ENCODE measurements at places on chromosomes 12 and 14.

DNA sequence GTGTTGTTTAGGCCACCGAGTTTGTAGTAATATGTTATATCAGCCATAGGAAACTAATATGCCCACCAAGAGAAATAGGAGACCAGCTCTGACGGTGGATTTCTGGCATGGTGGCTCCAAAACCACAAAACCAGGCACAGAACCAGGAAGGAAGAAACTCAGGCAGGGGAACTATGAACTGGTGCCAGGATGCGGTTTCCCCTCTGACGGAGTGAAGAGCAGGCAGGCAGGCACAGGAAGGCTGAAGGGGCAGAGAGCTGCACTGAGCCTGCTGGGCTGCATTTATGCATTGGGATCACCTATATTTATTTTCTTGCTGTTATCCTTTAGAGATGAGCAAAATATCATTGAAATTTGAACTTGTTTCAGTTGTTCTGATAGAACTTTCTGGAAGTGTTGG lies 479.4 kb downstream of the VRK1 start:
- DNase-seq: no peak

DNA sequence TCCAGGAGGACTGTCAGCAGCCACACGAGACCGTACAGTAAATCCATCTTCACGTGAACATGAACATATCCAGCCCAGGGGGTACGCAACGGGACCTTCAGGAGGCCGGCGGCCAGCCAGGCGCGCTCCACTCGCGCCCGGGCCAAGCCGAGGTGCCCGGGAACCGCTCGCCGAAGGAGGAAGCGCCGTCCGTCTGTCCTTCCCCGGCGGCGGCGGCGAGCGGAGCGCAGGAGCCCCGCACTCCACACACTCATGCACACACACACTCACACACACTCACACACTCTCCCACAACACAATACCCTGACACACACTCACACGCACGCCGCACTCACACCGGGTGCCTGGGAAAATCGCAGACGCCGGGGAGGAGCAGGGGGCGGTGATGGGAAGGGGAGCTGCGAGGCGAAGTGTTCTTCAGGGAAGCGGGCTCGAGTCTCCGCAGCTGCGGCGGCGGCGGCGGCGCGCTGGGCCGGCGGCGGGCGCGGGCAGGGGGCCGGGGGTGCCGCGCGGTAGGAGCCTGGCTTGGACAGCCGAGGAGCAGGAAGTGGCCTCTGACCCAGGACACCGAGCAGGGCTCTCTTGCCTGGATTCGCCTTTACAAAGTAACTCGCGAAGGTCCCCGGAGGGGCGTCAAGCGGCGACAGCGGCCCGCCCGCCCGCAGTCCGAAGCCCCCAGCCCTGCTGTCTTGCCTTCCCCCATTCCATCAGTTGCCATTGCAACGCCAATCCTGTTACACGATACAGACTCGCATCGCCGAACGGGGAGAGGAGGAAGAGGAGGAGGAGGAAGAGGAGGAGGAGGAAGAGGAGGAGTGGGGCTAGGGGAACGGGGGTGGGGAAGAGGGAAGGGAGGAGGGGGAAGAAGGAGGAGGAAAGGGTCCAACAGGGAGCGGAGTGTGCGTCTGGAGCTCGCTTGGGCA lies 601 bp downstream of the MDGA2 start:
- no peak for DNase-seq

- no peak for DNase-seq
These were observed 281.1 kb upstream of the AMIGO2 start for GRCh38 chr12:47360771-47361388.

- no peak for DNase-seq
These were observed 28.4 kb upstream of the TOMM20L start for GRCh38 chr14:58367296-58367695.

DNA sequence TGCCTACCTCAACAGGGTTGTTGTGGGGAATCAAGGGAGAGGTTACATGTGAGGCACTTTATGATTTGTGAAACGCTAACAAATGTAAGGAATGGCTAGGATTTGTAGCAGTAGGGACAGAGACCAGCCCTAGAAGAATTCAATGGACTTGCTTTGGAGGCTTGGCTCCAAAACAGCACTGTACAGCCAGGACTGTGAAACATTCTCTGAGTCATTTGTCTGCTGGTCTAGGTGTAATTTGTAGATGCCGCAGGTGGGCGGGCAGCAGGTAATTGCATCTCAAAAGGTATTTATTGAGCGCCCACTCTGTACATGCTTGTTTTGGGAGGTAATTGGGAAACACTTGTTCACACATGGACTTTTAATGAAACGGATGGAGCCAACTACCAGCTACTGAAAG lies 11.4 kb downstream of the SLC7A8 start:
- DNase-seq: no peak

- DNase-seq: no peak
These were observed 5.5 kb upstream of the SERPINA11 start for GRCh38 chr14:94458096-94458495.

DNA sequence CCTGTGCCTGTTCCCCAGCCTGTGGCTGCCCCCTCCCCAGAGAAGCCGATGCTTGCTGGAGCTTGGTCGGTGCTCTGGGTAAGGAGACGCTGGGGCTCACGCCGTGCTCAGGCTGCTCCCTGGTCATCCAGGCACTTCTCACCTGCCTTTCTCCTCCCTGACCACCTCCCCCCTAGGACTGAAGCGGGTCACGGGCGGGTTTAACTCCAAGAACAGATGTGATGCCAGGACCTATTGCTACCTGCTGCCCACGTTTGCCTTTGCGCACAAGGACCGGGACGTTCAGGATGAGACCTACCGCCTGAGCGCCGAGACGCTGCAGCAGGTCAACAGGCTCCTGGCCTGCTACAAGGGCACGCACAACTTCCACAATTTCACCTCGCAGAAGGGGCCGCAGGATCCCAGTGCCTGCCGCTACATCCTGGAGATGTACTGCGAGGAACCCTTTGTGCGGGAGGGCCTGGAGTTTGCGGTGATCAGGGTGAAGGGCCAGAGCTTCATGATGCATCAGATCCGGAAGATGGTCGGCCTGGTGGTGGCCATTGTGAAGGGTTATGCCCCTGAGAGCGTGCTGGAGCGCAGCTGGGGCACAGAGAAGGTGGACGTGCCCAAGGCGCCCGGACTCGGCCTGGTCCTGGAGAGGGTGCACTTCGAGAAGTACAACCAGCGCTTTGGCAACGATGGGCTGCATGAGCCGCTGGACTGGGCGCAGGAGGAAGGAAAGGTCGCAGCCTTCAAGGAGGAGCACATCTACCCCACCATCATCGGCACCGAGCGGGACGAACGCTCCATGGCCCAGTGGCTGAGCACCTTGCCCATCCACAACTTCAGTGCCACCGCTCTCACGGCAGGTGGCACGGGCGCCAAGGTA lies 8.4 kb upstream of the EP400 start:
- no peak for DNase-seq

GRCh38 chr12:96471368-96472050 lies 17.9 kb upstream of the CFAP54 start:
- no peak for DNase-seq

- no peak for DNase-seq
These were observed 88.8 kb downstream of the CHGA start for GRCh38 chr14:93011650-93012325.

DNA sequence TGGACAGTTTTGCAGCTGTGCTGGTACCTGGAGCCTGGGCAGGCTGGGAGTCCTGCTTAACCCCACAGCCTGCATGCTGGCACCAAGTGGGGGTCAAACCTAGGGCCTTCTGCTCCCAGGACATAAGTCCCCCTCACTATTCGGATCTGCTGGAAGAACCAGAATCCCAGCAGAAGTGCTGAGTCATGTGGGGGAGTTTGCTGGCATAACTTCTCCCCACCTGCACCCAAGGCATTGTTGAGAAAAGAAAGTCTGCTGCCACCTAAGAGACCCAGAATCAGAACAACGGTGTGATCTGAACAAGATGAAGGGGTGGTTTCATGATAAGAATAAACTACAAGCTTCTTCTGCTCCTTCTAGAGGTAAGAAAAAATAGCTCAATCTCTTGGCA lies 102.7 kb downstream of the RBM19 start:
- DNase-seq: no peak

DNA sequence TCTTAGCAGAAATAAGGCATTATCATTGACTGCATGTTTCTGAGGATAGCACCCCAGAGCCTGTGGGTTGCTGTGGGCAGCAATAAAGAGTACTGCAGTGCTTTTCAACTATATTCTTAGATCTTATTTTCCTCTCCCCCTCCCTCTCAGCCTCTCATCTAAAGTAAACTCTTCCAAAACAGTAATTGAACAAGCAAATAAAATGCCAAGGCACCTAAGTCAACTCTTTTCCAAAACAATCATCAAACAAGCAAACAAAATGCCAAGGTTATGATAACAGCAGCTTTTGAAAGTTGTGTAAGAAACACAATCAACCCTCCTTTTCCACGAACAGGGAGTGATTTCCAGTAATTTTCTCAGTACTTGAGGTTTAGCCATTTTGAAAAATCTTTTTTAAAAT lies 1542.6 kb downstream of the AACS start:
- DNase-seq: no peak

- no peak for DNase-seq
These were observed 49.7 kb downstream of the DDX51 start for GRCh38 chr12:132094269-132094891.

DNA sequence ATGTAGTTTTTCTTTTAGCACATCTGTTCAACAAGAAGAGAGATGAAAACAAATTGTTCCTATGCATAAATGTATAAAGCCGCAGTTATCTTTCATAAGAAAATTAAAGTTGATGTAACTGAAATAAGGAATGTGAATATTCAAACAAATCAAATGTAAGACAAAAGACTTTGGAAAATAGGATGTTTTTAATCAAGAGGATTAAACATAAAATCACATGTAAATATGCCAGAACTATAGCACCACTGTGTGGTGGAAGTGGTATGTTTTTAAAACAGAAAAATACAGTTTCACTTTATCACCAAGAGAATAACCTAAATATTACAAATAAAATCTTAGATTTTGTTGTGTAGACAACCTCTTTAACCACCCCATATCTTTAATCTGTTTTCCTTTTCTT lies 40.4 kb downstream of the CAPS2 start:
- no peak for DNase-seq

DNA sequence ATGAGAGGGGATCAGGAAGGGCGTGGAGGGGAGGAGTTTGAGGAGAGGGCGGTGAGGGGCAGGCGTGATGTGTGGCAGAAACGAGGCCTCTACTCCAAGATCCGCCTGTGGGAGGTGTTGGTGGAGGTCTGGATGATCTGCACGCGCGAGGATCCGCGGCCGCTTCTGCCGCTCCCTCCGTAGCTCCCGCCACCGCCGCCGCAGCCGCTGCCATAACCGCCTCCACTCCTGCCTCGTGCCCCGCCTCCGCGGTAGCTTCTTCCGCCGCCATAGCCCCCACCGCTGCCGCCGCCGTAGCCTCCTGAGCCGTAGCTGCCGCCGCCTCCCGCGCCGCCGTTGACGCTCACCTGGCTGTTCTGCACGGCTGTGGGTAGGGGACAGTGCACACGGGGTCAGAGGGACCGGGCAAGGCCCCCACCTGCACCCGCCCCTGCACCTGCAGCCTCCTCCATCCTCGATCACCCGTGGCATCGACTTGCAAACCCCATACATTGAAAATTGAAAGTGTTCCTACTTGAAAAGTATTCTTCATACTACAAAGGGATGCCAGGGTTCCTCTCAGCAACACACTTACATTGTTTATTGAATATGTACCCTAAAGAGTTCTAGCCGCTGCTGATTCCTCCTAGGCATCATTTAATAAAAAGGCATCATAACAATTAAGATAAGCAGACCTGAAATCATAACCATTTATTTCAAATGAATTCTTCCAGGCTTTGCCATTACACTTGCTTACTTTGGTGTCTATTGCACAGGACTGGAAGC lies 11.1 kb upstream of the KRT1 start:
- DNase-seq: peak; percentile 61

DNA sequence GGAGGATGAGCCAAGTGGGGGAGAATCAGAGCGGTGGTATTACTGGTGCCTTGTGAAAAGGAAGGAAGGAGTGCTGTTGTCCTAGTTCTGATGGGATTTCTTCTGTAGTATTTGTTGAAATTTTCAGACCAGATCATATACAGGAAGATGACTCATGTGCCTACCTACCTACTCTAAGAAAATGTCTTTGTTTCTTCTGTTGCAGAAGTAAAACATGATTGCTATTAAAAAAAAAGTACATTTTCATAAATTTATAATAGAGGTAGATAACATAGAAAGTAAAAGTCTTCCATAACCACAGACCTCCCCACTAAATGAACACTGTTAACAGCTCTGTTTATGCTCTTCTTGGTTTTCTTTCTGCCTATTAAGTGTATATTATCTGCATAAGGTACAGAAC lies 26.9 kb downstream of the SAMD4A start:
- DNase-seq: no peak

- DNase-seq: no peak
These were observed 44.3 kb upstream of the TMPO start for GRCh38 chr12:98471085-98471484.

- peak; percentile 68 for DNase-seq
These were observed 61.7 kb upstream of the BCL2L14 start for GRCh38 chr12:12008931-12009611.

GRCh38 chr14:80988735-80989429 lies 33.5 kb downstream of the TSHR start:
- DNase-seq: no peak

GRCh38 chr14:45112896-45113781 lies 21.1 kb downstream of the FKBP3 start:
- DNase-seq: no peak

- DNase-seq: no peak
These were observed 33.1 kb downstream of the ITPK1 start for GRCh38 chr14:93082576-93083001.

DNA sequence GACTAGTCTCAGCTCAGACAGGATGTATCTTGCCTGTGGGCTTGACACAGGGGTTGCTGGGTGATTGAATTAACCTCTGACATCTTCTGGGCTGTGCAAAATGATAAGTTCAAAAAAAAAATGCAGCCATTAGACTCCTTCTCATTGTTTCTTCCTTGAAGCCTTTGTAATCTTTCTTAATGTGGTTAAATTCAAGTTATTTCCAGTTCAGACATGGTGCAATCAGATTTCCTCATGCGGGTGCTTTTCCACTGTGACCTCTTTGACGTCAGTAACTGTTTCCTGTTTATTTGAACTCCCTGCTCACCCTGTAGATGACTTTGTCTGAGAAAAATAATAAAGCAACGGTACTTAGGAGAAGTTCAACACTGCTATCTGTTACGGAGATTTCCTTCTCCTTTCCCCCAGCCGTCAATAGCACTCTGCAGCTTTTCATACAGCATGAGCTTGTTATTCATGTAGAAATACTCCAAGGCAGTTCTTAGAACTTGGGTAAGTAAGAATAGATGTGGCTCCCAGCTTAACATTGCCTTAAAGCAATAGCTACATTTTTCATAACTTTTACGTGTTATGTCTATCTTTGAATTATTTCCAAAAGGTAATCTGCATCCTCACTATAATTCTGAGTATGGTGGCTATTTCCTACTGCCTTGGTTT lies 155.5 kb downstream of the PRKCH start:
- DNase-seq: no peak

DNA sequence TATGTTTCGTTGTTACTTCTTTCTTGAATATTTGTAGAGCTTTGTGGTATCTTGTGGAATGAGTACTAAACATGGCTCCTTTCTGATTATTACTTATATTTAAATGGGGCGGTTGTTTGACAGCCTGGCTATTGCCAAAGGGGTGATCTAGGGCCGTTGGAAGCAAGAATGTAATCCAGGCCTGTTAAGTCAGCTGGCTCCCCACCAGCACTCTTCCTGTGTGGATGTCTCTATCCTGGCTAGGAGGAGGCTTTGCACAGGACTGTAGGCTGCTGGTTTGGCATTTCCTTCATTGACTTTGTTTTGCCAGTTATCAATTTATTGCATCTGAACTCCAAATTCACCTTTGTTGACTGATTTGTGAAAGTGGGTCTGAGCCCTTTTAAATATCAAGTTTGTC lies 5.6 kb downstream of the FAM234B start:
- DNase-seq: no peak
